ENCODE measurements at places on chromosomes 1 and 21. TPM values are rescaled to one million over a fixed set of nuclear protein-coding genes. Genes with fewer than 3 reads are reported as not detected.

GRCh38 chr1:216910081-216910840 lies 187.0 kb upstream of the ESRRG start:
- DNase-seq: peak; percentile 50

- no peak for DNase-seq
These were observed 263.4 kb downstream of the TTLL7 start for GRCh38 chr1:83735526-83735925.

DNA sequence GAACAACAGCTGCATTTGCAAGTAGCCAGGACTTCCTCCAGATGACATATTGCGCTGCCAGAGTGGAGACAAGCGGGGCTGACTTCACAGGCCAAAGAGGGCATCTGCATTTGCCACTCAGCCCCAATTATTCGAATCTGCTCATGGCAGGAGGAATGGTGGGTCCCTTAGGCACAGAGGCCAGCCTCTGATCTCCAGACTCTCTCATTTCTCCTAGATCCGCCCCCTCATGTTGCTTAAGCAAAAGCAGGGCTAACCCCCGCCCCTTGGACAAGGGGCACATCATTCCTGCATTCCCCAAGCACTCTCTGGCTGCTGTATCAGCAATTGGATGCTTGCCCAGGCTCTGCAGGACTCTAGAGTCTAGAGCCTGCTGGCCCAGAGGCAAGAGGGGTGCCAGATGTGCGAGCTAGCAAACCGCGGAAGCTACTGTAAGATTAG lies 262.4 kb downstream of the ST6GALNAC3 start:
- DNase-seq: peak; percentile 97

DNA sequence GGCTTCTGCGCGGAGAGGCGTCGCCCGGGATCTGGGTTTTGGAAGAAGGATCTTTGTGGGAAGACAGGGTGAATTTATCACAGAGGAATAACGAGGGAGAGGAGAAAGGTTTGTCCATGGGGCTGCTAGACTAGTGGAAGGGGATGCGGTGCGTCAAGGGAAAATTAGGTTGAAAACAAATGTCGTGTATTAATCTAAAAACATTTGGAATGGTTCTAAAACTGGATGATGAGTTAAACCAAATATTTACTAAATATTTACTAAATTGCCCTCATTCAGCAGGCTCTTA lies 647 bp downstream of the RO60 start:
- no peak for DNase-seq

GRCh38 chr1:236997882-236998281 lies 6.4 kb downstream of the MT1HL1 start:
- DNase-seq: peak; percentile 73

DNA sequence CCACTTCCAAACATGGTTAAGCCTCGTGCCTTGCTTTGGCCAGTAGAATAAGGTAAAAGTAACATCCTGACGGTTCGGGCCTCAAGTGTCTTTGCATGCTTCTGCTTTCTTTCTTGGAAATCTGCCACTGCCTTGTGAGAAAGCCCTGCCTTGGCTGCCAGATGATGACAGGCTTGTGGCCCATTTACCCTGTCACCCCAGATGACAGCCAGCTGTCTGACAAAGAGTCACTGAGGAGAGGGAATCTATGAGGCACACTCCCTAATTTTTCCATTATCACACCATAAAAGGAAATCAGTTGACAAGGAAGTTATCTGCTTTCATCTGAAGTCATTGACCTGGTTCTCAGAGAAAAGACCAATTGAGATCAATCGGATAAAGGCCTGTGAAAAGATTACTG lies 199.8 kb downstream of the USH2A start:
- peak; percentile 67 for DNase-seq

The CHODL gene
- total RNA-seq: 3.5 TPM

The CADM3 gene
- total RNA-seq: 3.7 TPM

- no peak for DNase-seq
These were observed 15.4 kb downstream of the KCNJ15 start for GRCh38 chr21:38272215-38272614.

Measured in lung (tissue), 17 donors.